ENCODE measurements at places on chromosomes 2 and 18. TPM values are rescaled to one million over a fixed set of nuclear protein-coding genes. Genes with fewer than 3 reads are reported as not detected.

The NRP2 gene
- total RNA-seq, result 90.3 TPM

The MATN3 gene
- 1.3 TPM for total RNA-seq

The SKOR2 gene
- total RNA-seq, result 1.4 TPM

The MGAT4A gene
- 12.2 TPM for total RNA-seq

The RESP18 gene
- not detected for total RNA-seq

The INHA gene
- total RNA-seq, result 0.50 TPM

The BOLL gene
- total RNA-seq, result not detected

The MYL1 gene
- not detected for total RNA-seq

The ACTR3 gene
- total RNA-seq, result 172 TPM

The CRYGC gene
- total RNA-seq, result not detected

The LINC00305 gene
- not detected for total RNA-seq

The RAB27B gene
- total RNA-seq, result 0.44 TPM

The SLC5A7 gene
- total RNA-seq, result 3.0 TPM

The CLEC4F gene
- total RNA-seq, result not detected

The ARMC9 gene
- total RNA-seq, result 35.2 TPM

The POTEC gene
- total RNA-seq, result not detected

The GDF7 gene
- 0.36 TPM for total RNA-seq

The MROH2A gene
- not detected for total RNA-seq

All from neural crest cell (in vitro differentiated cells).